ENCODE measurements at places on chromosomes 2 and 18. TPM values are rescaled to one million over a fixed set of nuclear protein-coding genes. Genes with fewer than 3 reads are reported as not detected.

Gene DRC1
- 6.8 TPM for total RNA-seq

Gene IKZF2
- 16.5 TPM for total RNA-seq

Gene B3GNT7
- 80.0 TPM for total RNA-seq

Gene MC4R
- total RNA-seq = 0.35 TPM

Gene SLC16A14
- total RNA-seq = 2.2 TPM

Gene CENPA
- 1.7 TPM for total RNA-seq

GRCh38 chr2:191302459-191303139, 57.4 kb downstream of the MYO1B start:
- DNase-seq = no peak
- H3K36me3 ChIP-seq = no peaks in the 10 kb centered on the region
- no peak overlapping the region for H3K4me3 ChIP-seq
- no peaks in the 10 kb centered on the region for H3K27me3 ChIP-seq
- H3K27ac ChIP-seq = peak overlapping the region; percentile 25

- H3K4me3 ChIP-seq = no peak overlapping the region
- H3K27ac ChIP-seq = no peak overlapping the region
- H3K4me1 ChIP-seq = no peaks in the 10 kb centered on the region
- no peaks in the 10 kb centered on the region for H3K27me3 ChIP-seq
Measured at GRCh38 chr18:3304832-3305231, 42.9 kb downstream of the MYL12B start.

DNA sequence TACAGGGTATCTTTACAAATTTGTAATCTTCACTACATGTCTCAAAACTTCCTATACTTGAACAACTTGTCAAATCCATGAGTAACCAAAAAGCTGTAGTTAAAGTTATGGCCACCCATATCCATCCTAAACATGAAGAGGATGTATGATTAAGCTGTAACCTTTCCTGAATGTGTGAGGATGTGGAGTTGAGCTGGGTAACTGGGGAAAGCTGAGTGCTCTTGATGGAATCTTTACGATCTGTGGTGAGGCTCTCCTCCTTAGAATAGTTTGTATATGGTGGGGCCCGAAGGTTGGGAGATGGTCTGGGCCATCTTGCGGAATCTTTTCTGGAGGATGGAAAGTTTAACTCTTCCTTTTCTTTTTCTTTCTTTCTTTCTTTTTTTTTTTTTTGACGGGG, 29.4 kb downstream of the DPP4 start:
- no peak for DNase-seq
- no peaks in the 10 kb centered on the region for H3K36me3 ChIP-seq
- H3K27ac ChIP-seq = no peak overlapping the region
- H3K27me3 ChIP-seq = no peaks in the 10 kb centered on the region

DNA sequence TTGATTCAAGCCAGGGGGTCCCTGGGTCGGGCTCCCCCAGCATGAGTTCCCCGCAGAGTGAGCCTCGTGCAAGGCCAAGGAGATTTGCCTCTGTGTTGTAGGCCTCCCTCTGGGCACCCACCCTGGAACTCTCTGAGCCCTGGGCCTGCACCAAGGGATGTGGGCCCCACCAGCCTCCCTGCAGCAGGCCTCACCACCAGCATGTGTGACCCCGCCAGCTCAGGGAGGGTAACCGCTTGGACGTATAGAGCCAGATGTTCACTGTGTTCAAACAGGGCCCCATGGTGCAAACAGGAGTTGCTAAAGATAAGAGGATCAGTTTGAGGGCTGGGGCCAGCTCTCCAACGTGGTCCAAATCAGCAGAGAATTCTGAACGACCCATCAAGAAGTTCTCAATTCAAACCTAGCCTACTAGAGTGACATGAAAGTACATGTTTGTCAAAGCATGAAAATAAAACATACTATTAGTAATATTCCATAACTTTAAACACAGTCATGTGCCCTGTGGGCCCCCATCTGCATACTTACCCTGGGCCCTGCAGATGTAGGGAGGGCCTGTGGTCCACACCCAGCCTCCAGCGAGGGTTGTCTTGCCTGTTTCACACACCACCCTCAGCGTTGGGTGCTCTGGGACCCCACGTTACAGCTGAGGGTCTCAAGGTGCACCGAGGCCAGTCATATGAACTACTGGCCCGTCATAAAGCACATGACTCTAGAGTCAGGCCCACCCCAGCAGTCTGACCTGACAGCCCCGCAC, 5.5 kb upstream of the TUBB6 start:
- H3K36me3 ChIP-seq = no peaks in the 10 kb centered on the region
- DNase-seq = no peak
- H3K27me3 ChIP-seq = no peaks in the 10 kb centered on the region
- H3K27ac ChIP-seq = no peak overlapping the region
- H3K4me3 ChIP-seq = no peak overlapping the region

GRCh38 chr2:202203348-202203747, 35.0 kb downstream of the SUMO1 start:
- DNase-seq = no peak
- H3K27ac ChIP-seq = no peak overlapping the region
- H3K36me3 ChIP-seq = peaks cover 38% of the 10 kb centered on the region
- H3K4me3 ChIP-seq = no peak overlapping the region
- H3K27me3 ChIP-seq = no peaks in the 10 kb centered on the region

- H3K36me3 ChIP-seq = no peaks in the 10 kb centered on the region
- H3K4me1 ChIP-seq = no peaks in the 10 kb centered on the region
- H3K4me3 ChIP-seq = no peak overlapping the region
- H3K27me3 ChIP-seq = no peaks in the 10 kb centered on the region
- no peak overlapping the region for H3K27ac ChIP-seq
Measured at GRCh38 chr2:86593266-86593665, 30.0 kb upstream of the CHMP3 start.

DNA sequence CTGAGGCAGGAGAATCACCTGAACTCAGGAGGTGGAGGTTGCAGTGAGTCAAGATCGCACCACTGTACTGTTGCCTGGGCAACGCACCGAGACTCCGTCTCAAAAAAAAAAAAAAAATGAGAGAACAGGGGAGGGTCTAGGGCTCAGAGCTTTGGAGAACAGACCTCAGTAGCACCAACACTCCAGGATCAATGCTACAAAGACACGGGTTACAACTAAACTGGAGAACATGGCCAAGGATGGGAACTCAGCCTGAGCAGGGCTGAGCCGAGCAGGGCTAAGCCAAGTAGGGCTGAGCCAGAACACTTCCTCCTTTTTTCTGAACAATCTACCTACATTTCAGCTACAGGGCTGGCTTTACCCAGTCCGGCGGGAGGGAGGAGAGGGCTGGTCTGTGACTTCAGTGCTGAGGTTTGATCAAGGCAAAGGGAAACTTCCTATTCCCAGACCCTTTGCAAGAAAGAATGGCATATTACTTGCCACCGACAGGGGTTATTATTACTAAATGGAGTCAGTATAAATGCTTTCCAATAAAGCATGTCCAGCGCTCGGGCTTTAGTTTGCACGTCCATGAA, 2.9 kb upstream of the CASP8 start:
- H3K36me3 ChIP-seq = no peaks in the 10 kb centered on the region
- peak overlapping the region; percentile 89 for H3K27ac ChIP-seq
- H3K4me1 ChIP-seq = peaks cover 56% of the 10 kb centered on the region
- H3K4me3 ChIP-seq = peak overlapping the region; percentile 65
- no peaks in the 10 kb centered on the region for H3K27me3 ChIP-seq

- no peak for DNase-seq
- H3K27me3 ChIP-seq = no peaks in the 10 kb centered on the region
- H3K4me3 ChIP-seq = no peak overlapping the region
- H3K36me3 ChIP-seq = no peaks in the 10 kb centered on the region
- H3K4me1 ChIP-seq = peaks cover 18% of the 10 kb centered on the region
Measured at GRCh38 chr2:237254911-237255578, 158.9 kb downstream of the COL6A3 start.

DNA sequence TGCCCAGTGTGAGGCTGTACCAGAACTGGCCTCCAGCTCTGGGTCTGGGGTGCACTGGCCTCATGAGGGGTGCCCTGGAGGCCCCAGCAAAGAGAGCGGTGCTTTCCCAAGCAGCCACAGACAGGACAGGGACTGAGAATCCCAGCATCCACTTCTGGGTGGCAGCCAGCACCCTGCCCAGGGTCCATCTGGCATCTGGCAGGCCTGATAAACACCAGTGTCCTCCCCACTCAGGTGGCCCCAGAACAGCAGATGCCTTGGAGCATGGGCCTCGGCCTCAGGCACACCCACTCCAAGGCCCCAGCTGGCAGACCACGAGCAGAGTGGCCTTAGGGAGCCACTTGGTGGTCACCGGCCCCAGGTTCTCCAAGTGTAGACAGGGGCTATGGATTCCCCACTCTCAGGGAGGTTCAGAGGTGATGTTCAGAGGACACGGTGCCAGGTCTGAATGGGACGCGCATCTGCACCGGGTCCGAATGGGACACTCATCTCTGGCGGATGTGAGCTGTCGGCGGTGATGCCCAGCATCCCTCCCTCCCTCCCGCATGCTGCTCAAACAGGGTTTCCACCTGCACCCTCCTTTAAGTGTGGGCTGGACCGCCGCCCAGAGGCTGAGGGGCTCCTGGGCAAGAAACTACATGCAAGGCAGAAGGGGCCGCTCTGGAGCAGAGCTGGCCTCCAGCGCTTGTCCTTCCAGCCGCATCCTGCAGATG, 82.2 kb upstream of the GPC1 start:
- H3K27me3 ChIP-seq = peaks cover 11% of the 10 kb centered on the region
- no peaks in the 10 kb centered on the region for H3K36me3 ChIP-seq
- no peaks in the 10 kb centered on the region for H3K4me1 ChIP-seq

GRCh38 chr2:163505281-163505680, 230.5 kb downstream of the FIGN start:
- no peaks in the 10 kb centered on the region for H3K27me3 ChIP-seq
- no peaks in the 10 kb centered on the region for H3K36me3 ChIP-seq
- no peaks in the 10 kb centered on the region for H3K4me1 ChIP-seq
- no peak overlapping the region for H3K27ac ChIP-seq
- no peak for DNase-seq

DNA sequence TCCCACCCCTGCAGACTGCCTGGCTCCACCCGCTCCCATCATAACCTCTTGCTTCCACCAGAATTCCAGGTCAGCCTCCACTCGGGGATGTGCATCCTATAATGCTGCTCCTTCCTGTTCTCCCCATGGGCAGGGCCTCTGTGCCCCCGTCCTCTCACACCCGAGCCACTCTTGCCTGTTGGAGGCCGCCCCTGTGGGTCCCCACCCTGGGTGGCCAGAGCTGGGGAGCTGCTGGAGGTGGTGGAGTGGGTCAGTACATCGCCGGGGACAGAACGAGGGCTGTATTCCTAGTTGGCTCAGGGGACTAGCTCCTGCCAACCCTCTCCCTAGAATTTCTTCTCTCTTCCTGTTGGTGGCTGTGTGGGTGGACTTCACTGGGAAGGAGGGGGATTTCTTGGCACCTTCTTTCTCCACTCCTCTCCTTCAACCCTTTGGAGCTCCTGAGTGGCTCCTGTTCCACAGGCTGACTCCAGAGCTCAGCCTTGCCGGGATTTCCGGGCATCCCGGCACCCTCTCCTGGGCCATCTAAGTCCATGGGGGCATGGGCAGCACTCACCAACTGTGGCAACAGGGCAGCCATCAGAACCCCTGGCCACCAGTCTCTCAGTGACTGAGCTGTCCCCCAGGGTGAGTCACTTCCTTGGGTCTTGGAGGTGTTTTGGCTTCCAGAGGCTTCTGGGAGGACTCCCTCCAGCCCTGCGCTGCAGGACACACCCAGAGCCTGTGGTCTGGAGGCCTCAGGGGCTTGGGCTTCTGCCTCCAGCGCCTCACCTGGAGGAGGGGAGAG, 88.2 kb upstream of the MCFD2 start:
- H3K4me1 ChIP-seq = peaks cover 34% of the 10 kb centered on the region
- DNase-seq = no peak
- no peak overlapping the region for H3K4me3 ChIP-seq
- no peaks in the 10 kb centered on the region for H3K27me3 ChIP-seq
- peaks cover 42% of the 10 kb centered on the region for H3K36me3 ChIP-seq

DNA sequence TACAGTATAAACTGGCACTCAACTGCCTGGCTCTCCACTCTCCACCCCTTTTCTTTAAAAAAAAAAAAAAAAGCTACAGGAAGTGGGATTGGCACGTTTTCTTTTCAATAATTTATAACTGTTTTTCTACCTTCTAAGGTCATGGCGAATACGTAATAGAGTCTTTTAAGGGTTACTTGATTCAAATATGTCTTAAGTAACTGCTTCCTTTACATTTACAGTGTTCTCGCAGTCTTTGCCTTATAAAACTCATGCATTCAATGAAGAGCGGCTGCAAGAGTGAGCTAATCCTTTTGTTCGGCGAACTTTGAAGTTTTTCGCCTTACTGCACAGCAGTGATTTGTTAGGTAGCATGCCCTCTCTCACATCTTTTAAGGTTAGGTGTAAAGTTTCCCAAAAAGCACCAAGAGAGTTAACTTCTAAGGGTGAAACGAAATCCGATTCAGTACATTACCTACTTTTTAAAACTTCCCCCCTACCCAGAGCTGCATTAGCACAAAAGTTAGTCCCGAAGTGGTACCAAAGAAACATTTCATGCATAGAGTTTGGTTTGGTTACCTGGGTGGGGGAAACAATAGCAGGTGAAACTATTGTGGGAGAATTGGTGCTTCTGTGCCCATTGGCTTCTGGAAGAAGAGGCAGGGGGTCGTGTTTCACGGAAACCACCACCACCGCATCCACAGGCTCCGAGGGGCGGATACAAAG, 2.0 kb downstream of the KCTD1 start:
- H3K36me3 ChIP-seq = no peaks in the 10 kb centered on the region
- H3K27me3 ChIP-seq = peaks cover 15% of the 10 kb centered on the region
- peaks cover 43% of the 10 kb centered on the region for H3K4me1 ChIP-seq
- H3K4me3 ChIP-seq = no peak overlapping the region
- no peak for DNase-seq
- no peak overlapping the region for H3K27ac ChIP-seq

DNA sequence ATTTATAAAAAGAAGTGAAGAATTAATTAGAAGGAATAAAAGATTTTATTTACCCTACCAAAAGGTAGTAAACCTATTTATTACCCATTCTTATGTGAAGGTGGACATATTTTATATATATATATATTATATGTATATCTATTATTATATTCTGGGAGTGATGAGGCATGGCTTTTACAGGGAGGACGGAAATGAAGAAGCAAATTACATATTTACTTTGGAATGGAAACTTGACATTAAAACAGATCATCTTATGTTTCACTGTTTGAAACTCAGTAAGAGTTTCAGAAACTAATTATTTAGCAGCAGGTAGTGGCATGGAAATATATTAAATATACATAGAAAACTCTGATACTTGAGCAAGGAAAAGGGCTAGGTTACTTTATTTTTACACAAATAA, 143.4 kb downstream of the LCLAT1 start:
- no peak for DNase-seq
- no peak overlapping the region for H3K27ac ChIP-seq
- no peak overlapping the region for H3K4me3 ChIP-seq
- no peaks in the 10 kb centered on the region for H3K27me3 ChIP-seq
- H3K36me3 ChIP-seq = no peaks in the 10 kb centered on the region
- no peaks in the 10 kb centered on the region for H3K4me1 ChIP-seq

GRCh38 chr18:69936191-69936558, 11.5 kb downstream of the CD226 start:
- DNase-seq = no peak
- H3K4me1 ChIP-seq = no peaks in the 10 kb centered on the region
- no peak overlapping the region for H3K27ac ChIP-seq
- no peaks in the 10 kb centered on the region for H3K27me3 ChIP-seq
- H3K36me3 ChIP-seq = no peaks in the 10 kb centered on the region

- H3K4me1 ChIP-seq = peaks cover 27% of the 10 kb centered on the region
- DNase-seq = no peak
- no peaks in the 10 kb centered on the region for H3K36me3 ChIP-seq
- no peak overlapping the region for H3K4me3 ChIP-seq
Measured at GRCh38 chr18:59271606-59272220, 1.5 kb downstream of the RAX start.

Data from lower lobe of right lung (tissue), 2 donors.